ENCODE measurements at places on chromosomes 7 and 10.

- DNase-seq, result no peak
Observed at GRCh38 chr7:133696056-133696455, 431.1 kb upstream of the LRGUK start.

DNA sequence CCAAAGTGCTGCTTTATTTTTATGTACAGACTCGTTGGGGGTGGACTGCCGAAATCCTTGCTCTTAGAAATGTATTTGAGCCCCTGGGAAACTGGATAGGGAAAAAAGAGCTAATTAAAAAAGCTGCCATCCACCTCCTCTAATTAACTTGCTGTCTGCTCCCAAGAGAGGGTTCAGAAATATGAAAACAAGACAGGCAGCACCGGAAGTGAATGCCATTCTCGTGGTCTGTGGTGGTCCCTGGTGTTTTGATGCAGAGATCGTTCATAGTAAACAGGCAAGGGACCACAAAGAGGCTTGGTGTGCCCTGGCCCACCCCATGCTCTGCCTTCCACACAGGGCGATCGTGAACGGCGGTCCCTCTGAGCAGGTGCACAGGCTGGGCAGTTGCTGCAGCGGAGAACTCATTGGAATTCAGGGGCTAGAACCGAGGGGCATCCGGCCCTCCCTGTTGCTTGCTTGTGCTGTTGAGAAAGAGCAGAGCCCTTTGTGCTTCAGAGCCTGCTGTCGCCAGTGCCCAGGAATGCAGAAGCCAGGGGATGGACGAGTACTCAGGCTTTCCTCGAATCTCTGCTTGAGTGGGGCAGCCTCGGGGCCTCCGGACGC lies 79.1 kb upstream of the BTBD16 start:
- no peak for DNase-seq

DNA sequence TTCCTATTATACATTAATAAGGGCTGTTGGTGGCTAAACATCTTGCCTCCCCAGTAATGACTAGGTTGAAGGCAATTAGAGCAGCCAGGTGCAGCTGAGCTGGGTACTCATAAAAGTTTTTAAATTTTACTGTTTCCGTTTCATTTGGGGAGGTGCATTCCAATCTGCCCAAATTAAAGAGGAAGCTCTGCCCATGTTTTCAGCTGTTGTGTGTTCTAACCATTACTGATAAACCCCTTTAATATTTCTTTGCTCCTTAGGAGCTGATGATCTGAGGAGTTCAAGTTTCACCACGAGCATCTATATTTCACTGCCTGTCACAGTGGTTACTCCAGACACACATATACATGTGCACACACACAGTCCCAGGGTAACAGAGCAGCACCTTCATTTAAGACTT lies 94.4 kb downstream of the JAZF1 start:
- no peak for DNase-seq

- DNase-seq, result no peak
Observed at GRCh38 chr7:102079140-102080018, 207.3 kb upstream of the SH2B2 start.

GRCh38 chr10:119689016-119689580 lies 36.8 kb upstream of the INPP5F start:
- no peak for DNase-seq

GRCh38 chr10:48811461-48811860 lies 126.8 kb downstream of the WDFY4 start:
- DNase-seq, result no peak

DNA sequence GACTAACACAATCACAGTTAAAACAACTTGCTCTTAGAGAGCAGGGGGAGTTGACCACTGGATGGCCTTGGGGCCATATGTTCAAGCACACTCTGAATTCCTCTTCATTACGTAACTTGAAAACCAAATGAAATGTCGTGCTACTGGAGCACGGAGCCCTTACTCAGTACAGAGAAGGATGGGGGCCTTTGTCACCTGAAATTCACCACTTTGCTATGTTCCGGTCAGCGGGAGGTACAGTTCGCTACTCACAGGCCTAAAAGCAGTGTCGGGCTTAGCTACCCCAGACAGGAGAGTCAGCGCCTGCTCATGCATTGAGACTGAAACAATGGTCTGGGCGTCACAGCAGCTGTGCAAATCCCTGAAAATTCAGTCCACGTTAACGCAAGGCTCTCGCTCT lies 39.6 kb downstream of the GLI3 start:
- no peak for DNase-seq

Measured in muscle of back (tissue), 13 donors.